ENCODE measurements at places on chromosomes 3 and 15. TPM values are rescaled to one million over a fixed set of nuclear protein-coding genes. Genes with fewer than 3 reads are reported as not detected.

PLSCR5 gene
- not detected for total RNA-seq

NOX5 gene
- total RNA-seq: not detected

ZNF501 gene
- 2.2 TPM for total RNA-seq

SLC22A14 gene
- total RNA-seq: 0.18 TPM

HMCES gene
- total RNA-seq: 19.9 TPM

SEMA3F gene
- total RNA-seq: 95.6 TPM

GABRG3 gene
- not detected for total RNA-seq

FGF7 gene
- 0.64 TPM for total RNA-seq

GABRB3 gene
- 0.05 TPM for total RNA-seq

CMTM7 gene
- 83.0 TPM for total RNA-seq

AHSG gene
- total RNA-seq: not detected

MESP2 gene
- 0.15 TPM for total RNA-seq

SLC24A1 gene
- 7.6 TPM for total RNA-seq

LRRN1 gene
- not detected for total RNA-seq

HRH1 gene
- 23.5 TPM for total RNA-seq

IL17RB gene
- total RNA-seq: not detected

IL20RB gene
- total RNA-seq: 1.6 TPM

MASP1 gene
- 4.6 TPM for total RNA-seq

SLC28A1 gene
- total RNA-seq: not detected

RBM15B gene
- 29.4 TPM for total RNA-seq

All from glomerular endothelial cell (primary cell).